ENCODE measurements at places on chromosomes 2 and 18.

GRCh38 chr2:120301284-120301683 lies 44.7 kb upstream of the INHBB start:
- no peak for DNase-seq

GRCh38 chr2:15040429-15041084 lies 408.0 kb downstream of the LRATD1 start:
- DNase-seq = no peak

DNA sequence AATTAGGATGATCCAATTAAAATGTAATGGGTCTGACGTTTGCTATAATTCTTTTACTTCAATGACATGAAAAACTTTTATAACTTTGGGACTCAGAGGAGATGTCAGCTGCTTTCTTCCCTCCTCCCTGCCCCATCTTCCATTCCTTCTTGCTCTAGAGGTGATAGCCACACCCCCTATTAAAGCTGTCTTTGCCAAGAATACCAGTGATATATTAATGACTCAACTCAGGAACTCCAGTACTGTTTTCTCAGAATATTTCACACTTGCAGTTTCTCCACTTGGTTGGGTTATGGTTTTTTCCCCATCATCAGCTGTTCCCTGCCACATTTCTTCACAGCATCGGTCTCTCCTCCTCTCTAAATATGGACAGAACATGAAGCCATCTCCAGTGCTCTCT lies 184.0 kb downstream of the KCNE4 start:
- DNase-seq = no peak

DNA sequence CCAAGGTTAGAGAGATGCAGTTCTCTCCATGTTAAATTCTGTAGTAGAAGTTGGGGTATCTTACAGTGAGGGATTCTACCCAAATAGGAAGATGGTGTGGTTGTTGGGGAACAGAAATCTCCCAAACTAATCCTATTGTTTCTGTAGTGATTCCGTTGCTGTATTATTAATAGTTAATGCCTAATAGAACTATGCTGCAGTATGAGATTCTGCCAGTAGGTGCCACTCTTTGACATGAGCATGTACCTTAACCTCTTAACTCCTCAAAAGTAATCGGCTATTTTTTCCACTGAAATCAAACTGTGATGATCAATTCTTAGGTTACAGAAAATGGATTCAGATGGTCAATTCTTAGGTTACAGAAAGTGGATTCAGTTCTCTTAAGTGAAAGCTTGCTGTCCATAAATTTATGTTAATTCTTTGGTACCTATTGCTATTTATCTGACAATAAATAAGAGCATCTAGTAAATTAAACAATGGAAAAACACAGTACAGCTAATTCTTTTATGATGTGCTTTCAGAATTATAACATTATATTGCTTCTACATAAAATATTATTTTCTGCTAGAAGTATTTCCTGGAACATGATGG lies 97.9 kb upstream of the DLX2 start:
- no peak for DNase-seq

DNA sequence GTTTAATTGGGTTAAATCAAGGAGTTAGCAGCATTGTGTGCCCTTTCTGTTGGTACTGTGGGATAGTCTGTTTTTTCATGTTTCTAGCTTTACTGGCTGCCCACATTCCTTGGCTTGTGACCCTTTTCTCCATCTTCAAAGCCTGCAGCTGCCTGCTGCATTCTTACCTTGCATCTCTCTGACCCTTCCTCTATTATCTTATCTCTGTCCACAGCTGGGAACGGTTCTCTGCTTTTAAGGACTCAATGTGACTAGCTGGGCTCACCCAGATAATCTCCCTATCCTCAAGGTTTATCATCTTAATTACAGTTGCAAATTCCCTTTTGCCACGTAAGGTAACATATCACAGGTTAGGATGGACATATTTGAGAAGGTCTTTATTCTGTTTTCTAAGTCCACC lies 199.7 kb downstream of the KCNS3 start:
- DNase-seq = no peak

- no peak for DNase-seq
Measured at GRCh38 chr2:163338270-163338669, 397.5 kb downstream of the FIGN start.

GRCh38 chr2:188327518-188328213 lies 36.0 kb downstream of the GULP1 start:
- DNase-seq = no peak

DNA sequence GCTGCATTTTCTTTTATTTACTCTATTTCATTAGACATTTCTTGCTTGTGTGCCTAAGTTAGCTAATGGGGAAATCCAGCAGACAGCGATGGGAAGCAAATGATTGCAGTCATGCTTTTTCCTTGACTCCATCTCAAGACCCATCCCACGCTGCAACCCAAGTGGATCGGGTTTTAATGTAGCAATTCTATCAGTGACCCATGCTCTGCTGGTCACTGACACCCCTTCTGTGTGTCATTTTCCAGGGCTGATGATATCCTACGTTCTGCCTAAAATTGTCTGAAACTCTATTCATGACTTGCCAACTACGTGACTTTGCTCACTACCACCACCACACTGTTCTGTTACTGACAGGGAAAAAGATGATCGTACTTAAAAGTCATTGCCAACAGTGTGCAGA lies 129.8 kb downstream of the CCBE1 start:
- no peak for DNase-seq

DNA sequence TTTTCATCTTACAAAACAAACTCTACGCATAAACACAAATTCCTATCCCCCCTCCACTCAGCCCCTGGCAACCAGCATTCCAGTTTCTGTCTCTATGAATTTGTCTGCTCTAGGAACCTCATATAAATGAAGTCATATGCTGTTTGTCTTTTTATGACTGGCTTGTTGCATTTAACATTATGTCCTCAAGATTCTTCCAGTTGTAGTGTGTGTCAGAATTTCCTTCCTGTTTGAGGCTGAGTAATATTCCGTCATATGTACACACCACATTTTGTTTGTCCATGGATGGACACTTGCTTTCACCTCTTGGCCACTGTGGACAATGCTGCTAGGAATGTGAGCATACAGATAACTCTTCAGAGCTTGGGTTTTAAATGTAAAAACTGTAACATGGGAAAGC lies 272.1 kb downstream of the GBX2 start:
- DNase-seq = no peak

- no peak for DNase-seq
Measured at GRCh38 chr2:9310377-9310776, 103.8 kb downstream of the ASAP2 start.

DNA sequence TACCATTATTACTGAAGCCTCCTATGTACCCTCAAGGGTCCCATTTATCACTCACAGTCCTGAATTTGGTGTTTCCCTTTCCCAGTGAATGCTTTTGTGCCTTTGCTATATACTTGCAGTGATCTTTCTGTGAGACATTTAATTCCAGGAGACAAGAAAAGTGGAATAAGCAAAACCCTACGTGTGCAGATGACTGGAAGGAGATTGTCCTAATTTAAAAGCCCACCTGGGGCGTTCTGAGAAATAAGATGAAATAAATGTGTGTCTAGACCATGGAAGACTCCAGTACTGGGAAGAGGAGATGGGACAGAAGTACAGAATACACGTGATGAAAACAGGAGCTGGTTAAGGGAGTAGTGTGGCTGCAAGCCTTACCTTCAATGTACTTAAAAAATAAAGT lies 19.3 kb downstream of the TYMS start:
- no peak for DNase-seq

DNA sequence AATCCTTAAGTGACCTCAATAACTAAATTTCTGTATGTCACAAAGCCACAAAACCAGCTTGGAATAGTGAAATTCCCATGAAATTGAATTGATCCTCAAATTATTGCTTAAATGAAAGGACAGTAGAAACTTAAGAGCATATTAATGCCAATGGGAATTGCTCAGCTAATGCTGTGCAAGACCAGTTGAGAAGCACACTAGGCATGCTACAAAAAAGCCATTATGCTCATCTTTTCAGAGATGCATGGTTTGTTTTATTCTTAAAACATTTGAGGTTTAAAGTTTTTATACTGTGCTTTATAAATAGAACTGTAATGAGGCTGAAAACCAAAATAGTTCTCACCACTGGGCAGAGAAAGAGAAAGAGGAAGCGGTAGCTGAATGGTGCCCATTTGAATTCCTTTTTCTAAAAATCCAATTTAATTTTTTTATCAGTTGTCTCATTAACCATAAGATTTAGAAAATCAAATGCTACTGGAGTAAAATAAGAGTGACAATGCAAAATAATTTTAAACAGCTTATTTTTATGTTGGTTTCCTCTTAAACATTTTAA lies 98.6 kb downstream of the LNPK start:
- DNase-seq = no peak

DNA sequence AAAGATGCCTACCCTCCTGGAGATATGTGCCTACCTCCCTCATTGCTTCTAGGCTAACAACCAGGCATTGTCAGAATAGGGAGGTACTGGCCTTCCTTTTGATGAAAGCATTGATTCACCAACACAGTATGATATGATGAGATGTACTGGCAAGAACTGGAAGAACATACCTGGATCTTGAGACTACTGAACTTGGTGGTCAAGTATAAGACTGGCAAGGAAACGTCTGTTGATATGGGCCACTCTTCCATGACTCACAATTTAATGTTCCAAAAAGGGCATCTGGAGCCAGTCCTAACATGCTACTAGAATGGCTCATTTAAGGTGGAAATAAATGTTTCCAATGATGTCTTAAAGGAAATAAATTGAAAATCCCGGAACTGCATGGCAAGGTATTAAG lies 18.1 kb downstream of the DTNB start:
- no peak for DNase-seq

GRCh38 chr18:31046916-31047315 lies 4.4 kb upstream of the DSC3 start:
- no peak for DNase-seq
